ENCODE measurements at places on chromosomes 5 and 9.
A peak's percentile ranks its signal among the peaks of the same experiment; 100 is the strongest.

- DNase-seq = no peak
These were observed 4.6 kb downstream of the ADAMTSL2 start for GRCh38 chr9:133538851-133539833.

DNA sequence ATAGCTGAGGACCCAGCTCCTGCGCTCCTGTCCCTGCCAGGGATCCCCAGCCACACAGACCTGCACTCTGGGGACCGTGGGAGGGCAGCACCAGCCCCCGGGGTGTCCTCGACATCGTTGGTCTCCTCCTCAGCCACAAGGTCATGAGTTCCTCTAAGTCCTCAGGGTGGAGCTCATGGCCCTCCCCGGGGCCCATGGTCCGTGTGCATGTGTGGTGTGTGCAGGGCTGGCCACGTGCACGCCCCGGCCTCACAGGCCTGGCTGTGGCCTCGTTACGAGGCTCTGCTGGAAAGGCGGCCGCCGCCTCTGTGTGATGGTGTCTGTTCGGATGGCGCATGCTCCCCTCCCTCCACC lies 16.1 kb upstream of the AJM1 start:
- DNase-seq = no peak

- DNase-seq = no peak
These were observed 73.8 kb upstream of the IL17B start for GRCh38 chr5:149452665-149453617.

- no peak for DNase-seq
These were observed 68.0 kb upstream of the PIP5K1B start for GRCh38 chr9:68637020-68637419.

DNA sequence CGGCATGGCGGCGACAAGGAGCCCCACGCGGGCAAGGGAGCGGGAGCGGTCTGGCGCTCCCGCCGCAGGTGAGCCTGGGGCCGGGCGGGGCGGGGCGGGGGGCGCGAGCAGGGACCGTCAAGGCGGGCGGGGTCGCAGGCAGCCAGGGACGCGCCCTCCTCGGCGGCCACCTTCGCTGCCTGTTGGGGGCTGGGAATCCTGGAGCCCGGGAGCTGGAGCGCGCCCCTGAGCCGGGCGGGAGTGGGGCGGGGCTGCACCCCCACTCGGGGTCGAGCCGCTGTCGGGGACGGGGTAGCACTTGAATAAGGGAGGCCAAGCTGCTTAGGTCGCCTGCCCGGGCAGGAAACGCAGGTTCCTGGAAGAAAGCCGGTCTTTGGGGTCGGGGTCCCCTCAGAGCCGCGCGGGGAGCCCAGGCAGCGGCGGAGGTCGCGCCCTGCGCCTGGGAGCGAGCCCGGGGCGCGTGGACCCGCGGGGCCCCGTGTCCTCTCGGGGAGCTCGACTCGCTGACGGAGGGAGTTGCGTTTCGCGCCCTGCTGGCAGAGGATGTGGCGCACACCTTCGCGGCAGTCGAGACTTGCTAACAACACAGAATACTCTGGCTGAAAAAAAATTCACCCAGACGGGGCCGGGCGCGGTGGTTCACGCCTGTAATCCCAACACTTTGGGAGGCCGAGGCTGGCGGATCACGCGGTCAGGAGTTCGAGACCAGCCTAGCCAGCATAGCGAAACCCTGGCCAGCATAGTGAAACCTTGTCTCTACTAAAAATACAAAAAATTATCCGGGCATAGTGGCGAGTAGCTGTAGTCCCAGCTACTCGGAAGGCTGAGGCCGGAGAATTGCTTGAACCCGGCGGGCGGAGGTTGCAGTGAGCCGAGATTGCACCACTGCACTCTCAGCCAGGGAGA lies 552 bp downstream of the OTULINL start:
- DNase-seq = peak; percentile 68

GRCh38 chr9:129932303-129933151 lies 97.3 kb downstream of the USP20 start:
- DNase-seq = no peak

- no peak for DNase-seq
These were observed 56.0 kb downstream of the TEK start for GRCh38 chr9:27165068-27165467.

DNA sequence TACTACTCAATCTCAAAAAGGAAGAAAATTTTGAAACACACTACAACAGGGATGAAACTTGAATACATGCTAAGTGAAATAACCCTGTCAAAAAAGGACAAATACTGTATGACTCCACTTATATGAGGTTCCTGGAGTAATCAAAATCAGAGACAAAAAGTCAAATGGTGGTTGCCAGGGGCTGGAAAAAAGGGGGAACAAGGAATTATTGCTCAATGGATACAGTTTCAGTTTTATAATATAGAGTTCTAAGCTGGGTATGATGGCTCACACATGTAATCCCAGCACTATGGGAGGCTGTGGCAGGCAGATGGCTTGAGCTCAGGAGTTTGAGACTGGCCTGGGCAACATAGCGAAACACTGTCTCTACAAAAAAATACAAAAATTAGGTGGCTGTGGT lies 29.0 kb downstream of the ETF1 start:
- DNase-seq = no peak

GRCh38 chr5:35242702-35243258 lies 12.5 kb upstream of the PRLR start:
- no peak for DNase-seq

GRCh38 chr5:106415541-106415940 lies 1255.2 kb downstream of the EFNA5 start:
- no peak for DNase-seq

GRCh38 chr5:33257807-33258429 lies 182.8 kb upstream of the TARS1 start:
- DNase-seq = no peak

DNA sequence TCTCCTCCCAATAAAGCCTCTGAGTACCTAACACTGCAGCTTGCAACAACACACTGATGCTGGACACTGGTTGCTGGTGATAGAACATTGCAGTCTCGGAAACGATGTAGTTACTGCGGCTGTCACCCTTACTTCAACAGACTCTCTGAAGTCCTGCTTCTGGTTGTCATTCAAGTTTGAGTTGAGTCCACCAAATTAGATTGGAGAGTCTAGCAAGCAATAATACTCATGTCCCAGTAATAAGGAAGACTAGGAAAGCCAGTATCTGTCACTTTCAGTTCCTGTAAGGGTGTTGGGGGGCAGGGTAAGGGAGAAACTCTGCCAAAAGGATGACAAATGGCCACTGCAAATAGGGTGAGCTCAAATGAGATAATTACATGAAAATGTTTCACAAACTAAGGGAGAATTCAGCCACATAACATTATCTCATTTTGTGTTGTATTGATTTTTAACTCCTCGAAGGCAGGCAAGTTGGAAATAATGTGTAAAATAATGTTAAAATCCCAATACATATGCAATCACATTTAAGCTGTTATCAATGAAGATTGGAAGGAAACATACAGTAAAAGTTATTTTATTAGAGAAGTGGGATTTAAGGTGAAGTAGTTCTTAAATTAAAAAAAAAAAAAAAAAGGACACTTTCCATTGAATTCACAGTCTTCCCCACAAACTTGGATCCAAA lies 849 bp upstream of the IFT74 start:
- DNase-seq = no peak

DNA sequence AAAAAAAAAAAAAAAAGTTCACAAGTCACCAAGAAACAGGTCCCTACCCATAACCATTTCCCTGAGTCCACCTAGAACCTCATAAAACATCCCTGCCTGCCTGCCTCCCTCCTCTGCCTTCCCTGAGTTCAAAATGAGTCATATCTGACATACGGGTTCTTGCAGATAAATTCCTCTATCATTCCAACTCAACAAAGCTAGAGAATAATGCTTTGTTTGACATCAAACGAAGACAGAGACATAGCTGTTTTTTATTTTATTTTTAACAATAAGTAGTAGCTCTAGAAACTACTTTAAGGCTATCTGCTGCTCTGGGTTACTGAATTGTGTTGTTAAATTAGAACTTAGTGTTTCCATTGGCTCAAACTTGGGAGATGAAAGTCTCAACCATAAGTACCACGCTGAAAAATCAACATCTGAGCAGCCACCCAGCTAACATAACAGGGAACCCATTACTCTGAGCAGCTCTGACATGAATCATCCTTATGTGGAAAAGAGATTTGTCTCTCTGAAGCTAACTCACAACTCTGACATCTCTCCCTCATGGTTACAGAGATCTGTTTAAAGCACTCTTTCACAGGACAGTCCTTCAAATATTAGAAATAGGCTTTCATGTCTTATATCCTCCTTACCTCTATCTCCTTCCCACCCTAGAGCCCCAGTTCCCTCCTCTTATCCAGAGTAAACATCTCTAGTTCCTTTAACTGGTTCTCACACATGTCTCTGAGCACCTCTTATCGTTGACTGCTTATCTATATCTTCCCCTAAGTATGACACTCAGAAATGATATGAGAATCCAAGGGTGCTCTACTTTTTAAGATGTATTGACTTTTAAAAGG lies 12.1 kb downstream of the TMEM245 start:
- no peak for DNase-seq

GRCh38 chr5:15510831-15511230 lies 10.9 kb downstream of the FBXL7 start:
- DNase-seq = no peak

GRCh38 chr5:17287501-17288155 lies 70.2 kb downstream of the BASP1 start:
- DNase-seq = no peak

DNA sequence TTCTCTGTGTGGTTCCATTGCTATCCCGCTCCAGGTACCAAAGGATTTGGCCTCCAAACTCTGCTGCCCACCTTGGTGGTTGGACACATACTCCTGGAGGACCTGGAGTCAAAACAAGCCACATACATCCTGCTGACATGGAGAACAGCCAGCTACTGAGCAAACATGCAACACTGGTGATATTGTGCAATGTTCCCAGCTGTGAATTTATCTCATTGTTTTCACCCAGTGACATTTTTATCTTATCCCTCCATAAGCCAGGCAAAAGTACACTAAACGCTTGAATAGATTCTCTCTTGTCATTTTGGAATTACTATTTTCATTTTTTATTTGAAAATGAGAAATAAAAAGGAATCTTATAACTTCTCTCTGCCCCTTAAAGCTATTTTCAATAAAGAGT lies 11.1 kb upstream of the CTSL start:
- DNase-seq = no peak

DNA sequence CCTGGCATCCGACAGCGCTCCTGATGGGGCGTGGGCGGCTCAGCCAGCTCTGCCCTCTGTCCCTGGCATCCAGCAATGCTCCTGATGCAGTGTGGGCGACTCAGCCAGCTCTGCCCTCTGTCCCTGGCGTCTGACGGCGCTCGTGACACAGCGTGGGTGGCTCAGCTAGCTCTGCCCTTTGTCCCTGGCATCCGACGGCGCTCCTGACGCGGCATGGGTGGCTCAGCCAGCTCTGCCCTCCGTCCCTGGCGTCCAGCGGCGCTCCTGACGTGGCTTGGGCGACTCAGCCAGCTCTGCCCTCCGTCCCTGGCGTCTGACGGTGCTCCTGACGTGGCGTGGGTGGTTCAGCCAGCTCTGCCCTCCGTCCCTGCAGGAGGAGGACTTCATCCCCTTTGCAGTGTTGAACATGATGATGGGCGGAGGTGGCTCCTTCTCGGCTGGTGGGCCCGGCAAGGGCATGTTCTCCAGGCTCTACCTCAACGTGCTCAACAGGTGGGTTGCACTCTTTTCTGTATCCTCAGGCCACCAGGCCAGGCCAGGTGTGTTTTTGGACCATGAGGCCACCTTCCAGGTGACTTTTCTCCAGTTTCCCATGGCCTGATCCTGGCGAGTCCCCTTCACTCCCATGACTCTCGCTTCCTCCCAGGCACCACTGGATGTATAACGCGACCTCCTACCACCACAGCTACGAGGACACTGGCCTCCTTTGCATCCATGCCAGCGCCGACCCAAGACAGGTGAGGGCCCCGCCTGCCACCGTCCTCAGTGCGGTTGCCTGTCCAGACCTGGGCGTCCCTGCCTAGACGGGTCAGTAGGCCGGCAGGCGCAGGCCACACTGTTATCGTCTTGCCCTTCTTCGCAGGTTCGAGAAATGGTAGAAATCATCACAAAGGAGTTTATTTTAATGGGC lies 8.0 kb downstream of the PMPCA start:
- no peak for DNase-seq

DNA sequence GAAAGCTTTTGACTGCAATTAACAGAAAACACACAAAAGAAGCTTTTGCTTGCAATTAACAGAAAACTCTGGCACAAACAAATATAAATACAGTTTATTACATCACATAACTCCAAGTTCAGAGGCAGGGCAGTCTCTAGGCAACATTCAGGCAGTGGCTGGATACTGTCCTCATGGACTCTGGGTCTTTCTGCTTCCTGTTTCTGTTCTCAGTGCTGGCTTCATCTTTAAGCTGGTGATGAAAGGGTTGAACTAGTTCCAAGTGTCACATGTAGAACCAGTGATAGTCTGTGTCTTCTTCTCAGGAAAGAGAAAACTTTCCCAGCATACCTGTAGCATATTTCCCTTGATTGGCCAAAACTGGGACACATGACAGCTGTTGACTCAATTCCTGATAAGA lies 222.6 kb upstream of the GLRA1 start:
- DNase-seq = no peak

- DNase-seq = no peak
These were observed 53.7 kb downstream of the RGMB start for GRCh38 chr5:98827161-98827560.

GRCh38 chr5:177234841-177235240 lies 68.7 kb downstream of the RAB24 start:
- DNase-seq = no peak

GRCh38 chr5:157115012-157115411 lies 6.2 kb upstream of the HAVCR2 start:
- DNase-seq = no peak

DNA sequence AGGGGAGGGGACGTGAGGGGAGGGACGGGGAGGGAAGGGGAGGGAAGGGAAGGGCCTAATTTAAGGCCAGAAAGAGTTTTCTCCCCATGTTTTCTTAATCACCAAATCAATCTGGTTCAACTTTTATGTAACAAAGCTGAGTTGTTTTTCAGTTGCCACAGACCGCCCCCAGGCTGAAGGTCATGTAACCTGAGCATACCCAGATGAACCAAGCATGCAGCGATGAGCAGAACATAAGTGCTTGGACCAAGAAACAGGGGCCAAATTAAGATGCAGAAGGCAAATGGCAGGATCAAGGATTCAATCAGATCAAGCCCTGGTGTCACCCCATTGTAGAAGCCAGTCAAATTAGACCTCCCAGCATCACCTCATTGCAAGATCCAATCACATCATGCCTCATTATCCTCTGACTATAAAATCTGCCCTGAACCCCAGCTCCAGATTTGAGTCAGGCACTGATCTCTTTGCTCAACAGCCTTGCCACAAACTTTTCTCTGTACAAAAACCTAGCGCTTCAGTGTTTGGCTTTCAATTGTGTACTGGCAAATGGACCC lies 113.5 kb upstream of the TNPO1 start:
- no peak for DNase-seq

DNA sequence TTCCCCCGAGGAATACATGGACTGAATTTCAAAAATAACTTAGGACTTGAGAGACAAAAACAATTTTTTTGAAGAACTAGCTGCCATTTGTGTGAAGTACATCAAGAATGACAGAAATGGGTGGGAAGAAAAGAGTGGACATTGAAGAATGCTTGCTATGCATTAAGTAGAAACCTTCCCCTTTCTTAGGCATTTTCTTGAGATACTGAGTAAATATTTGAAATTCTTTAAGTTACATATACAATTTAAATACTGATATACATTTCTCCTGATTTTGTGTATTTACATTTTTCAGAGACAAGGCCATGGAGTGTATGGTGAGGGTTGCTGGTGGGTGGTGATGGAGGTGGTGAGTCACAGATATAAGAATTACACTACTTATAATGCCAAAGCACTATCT lies 319.3 kb upstream of the ADAMTSL1 start:
- no peak for DNase-seq
